ENCODE measurements at places on chromosomes 1 and 21. TPM values are rescaled to one million over a fixed set of nuclear protein-coding genes. Genes with fewer than 3 reads are reported as not detected.

DNA sequence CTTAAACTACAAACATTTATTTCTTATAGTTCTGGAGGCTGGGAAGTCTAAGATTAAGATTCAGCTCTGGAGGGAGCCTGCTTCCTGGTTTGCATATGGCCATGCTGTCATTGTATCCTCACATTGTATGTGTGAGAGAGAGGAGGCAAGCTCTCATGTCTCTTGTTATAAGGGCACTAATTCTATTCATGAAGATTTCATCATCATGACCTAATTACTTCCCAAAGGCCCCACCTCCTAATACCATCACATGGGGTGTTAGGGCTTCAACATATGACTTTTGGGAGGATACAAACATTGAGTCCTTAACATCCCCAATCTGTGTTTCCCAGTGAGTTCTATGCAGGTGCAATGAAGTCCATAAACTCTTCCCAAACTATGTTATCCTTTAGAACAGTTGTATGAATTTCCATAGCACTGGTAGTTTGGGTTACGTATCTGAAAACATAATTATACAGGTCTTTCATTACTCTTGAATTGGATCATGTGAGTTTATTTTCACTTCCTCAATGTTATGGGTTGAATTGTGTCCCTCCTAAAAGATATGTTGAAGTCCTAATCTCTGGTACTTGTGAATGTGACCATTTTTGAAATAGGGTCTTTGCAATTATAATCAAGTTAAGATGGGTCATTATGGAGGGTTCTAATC, 124.2 kb downstream of the RUNX1 start:
- DNase-seq = no peak

ITLN2 gene
- total RNA-seq = not detected

DNA sequence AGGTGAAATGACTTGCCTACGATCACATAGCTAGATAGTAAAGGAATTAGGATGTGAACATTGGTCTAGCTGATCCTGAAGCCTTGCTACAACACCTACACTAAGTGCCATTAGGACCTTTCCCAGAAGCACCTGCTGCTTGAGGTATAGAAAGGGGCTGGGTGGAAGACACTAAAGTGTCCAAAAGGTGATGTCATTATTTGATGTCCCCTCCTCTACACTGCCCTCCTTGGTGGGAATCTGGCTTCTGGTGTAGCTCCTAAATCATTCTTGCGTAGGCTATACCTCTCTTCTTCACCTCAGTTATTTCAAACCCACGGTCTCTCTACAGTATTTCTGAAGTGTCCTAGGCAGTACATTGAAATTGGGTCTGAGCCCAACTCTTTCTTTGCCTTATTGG, 132.5 kb upstream of the FGGY start:
- DNase-seq = no peak

SLC5A9 gene
- total RNA-seq = not detected
